Dermis blood vessel endothelial cell (primary cell): ENCODE measurements at places on chromosomes 12 and 14. TPM values are rescaled to one million over a fixed set of nuclear protein-coding genes. Genes with fewer than 3 reads are reported as not detected.

DNA sequence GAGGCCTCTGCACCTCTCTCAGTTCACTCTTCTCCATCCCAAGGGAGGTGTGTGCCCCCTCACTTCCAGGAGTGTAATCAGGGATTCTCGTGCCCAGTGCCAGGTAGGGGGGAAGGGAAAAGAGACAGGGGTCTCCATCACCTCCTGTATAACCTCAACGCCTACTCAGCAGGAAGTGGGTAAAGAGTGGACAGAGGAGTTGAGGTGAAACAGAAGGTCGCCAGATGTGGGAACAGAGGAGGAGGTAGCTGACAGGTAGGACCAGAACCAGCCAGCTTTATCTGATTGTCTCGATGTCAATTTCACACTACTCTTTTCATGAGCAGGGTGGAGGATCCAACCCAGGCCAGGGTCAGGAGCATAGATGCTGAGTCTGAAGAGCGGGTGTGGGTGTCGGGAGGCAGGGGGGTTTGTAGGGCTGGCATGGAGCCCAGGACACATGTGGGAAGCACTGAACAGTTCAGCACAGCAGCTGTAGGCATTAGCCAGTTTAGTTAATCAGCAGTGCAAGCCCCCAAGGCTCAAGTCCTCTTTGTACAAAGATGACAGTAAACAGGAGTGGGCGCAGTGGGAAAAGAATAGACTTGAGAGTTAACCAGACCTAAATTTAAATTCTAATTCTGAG lies 213.5 kb downstream of the PELI2 start:
- DNase-seq, result no peak

Gene NRL
- total RNA-seq, result 0.88 and 2.6 TPM in 2 replicates

DNA sequence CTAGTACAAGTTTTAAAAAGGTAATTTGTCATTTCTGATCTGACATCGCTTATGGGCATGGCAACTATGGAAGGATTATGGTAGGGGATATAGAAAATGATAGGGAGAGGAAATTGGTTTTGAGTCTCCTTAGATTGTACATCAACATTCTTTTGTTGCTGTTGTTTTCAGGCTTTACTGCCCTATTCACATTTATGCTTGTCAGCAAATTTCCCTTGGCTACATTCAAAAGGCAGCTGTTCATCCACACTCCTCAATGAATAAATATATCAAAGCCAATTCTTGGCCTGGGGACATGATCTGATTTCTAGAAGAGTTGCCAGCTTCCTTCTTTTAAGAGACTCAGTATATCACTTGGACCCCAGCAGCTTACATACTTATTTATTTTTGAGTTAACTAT lies 283.4 kb downstream of the CEP128 start:
- no peak for DNase-seq

GRCh38 chr12:118982984-118983761 lies 1.8 kb downstream of the SRRM4 start:
- no peak for DNase-seq
